Ecto neural progenitor cell (in vitro differentiated cells): ENCODE measurements at places on chromosomes 11 and 22.

DNA sequence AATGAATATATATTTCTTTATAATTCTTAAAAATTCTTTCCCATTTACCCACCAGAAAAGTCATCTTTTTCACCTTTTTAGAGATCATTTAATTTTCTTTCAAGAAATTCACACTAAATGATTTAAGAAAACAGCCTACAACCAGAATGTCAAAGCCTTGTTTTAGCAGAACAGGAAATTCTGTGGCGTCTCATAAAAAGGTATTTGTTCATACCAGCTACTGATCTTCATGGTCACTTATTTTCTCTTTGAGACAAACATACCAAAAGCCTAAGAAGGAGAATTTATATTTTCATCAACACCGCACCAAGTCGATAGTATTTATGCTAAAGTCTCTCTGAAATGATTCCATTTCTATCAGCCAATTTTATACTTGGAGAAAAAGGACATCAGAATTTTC, 105.3 kb downstream of the ETS1 start:
- DNase-seq = no peak

GRCh38 chr11:119739975-119740374, 11.0 kb upstream of the NECTIN1 start:
- no peak for DNase-seq

- DNase-seq = no peak
Measured at GRCh38 chr22:38940811-38941384, 16.5 kb upstream of the APOBEC3A start.

- no peak for DNase-seq
Measured at GRCh38 chr22:43498856-43499253, 87.0 kb downstream of the MPPED1 start.

DNA sequence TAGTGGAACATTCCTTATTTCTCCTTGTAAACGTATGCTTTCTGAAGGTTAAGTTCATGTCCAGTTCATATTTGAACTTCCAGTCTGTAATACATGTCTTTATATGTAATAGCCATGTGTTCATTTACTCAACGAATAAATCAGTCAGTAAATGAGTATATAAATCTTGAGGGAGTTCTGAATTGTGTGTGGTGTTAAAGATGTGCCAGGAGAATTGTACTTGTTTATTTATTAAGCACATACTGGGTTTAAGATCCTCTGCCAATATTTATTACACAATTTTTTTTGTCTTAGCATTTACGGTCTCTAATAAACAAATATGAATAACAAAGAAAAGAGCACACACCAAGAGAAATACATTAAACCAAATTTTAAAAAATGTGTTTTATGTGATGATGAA, 26.5 kb upstream of the CLMP start:
- DNase-seq = no peak

DNA sequence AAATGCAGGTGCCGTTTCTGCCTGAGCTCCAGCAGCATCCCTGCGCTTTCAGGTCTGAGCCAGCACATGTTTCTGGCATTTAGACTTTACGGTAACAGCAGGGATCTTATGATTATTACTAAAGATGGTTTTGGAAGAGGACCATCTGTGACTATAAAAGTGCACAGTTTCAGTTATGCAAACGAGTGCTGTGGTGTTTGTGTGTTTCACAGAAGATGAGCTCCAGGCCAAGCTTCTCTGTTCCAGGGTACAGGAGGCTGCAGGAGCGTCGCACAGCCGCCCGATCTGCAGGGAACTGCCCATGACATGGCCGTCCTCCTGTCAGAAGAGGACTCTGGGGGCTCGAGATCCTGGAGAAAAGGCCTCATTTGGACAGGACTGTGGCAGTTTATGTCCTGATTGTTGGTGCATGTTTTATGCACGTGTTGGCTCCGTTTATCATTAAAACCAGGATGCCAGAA, 297.3 kb downstream of the TBC1D22A start:
- DNase-seq = no peak

DNA sequence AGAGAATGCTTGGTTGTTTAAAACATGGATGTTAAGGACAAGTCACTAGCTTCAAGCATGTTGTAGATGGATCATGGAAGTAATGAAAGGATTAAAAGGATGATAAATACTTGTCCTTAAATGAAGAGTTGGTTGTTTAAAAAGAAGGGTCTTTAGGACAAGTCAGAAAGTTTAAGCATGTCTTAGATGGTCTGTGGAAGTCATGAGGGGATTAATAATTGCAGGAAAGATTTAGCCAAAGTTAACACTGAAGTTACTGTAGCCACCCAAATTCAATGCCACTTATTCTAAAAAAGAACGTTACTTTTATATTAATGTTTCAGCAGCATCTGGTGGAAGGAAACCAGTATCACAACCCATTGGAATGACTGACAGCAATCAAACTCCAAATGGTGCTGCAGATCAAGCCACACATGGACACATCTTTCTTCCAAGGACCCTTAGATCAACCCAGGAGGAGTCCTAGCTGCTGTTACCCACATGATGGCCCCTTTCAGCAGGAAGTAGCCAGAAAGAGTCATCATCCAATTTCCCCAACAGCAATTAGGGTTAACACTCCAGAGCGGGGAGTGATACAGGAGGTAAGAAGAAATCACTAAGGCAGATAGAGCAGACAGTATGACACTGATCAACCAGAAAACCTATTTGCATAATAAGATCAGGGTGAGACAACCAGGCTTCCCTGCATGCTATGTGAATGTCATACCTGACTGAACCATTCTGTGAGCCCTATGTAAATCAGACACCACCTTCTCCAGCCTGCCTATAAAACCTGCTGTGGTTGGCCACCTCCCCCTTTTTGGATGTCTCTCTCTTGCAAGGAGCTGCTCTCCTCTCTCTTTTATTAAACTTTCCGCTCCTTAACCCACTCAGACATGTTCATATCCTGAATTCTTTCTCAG, 88.4 kb upstream of the GNAZ start:
- no peak for DNase-seq

- DNase-seq = no peak
Measured at GRCh38 chr11:62999649-63000048, 14.9 kb upstream of the SLC22A6 start.

GRCh38 chr11:61369372-61370348, 7.5 kb downstream of the TMEM138 start:
- DNase-seq = no peak

DNA sequence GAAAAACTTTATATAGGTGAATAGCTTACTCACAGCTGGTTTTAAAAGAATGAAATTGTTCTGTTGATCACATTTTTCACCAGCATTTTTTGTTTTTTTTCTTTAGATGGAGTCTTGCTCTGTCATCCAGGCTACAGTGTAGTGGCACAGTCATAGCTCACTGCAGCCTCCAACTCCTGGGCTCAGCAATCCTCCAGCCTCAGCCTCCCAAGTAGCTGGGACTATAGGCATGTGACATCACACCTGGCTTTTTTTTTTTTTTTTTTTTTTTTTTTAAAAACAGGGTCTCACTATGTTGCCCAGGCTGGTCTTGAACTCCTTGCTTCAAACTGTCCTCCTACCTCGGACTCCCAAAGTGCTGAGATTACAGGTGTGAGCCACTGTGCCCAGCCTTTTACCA, 3.6 kb downstream of the PACS1 start:
- no peak for DNase-seq

DNA sequence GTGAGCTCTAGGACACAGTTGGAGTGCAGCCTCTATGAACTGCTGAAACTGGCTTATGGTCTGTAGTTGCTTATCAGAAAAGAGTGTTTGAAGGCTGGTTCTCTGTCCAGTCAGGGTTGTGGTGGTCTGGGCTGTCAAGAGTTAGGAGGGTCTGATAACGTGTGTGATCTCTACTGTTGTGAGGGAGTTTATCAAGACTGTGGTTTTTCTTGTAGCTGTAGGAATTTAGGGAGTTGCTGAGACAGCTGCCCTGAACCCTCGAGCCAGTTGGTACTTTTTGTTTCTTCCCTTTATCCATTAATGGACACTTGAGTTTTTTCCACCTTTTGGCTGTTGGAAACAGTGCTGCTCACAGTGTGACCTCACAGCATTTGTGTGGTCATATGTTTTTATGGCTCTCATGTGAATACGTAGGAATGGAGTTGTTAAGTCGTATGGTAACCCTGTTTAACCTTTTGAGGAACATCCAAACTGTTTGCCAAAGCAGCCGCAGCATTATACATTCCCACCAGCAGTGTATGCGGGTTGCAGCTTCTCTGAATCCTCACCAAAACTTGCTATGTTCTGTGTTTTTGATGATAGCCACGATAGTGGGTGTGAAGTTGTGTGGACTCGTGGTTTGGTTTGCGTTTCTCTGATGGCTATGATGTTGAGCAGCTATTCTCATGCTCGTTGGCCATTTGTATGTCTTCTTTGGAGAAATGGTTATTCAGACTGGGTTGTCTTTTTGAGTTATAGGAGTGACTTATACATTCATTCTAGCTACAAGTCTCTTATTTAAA, 20.9 kb upstream of the DGCR8 start:
- no peak for DNase-seq

- DNase-seq = no peak
Measured at GRCh38 chr11:19715373-19715772, 2.7 kb downstream of the NAV2 start.

GRCh38 chr11:67534070-67534679, 10.9 kb upstream of the CABP2 start:
- no peak for DNase-seq

GRCh38 chr22:31538815-31539214, 42.5 kb downstream of the SFI1 start:
- DNase-seq = no peak

DNA sequence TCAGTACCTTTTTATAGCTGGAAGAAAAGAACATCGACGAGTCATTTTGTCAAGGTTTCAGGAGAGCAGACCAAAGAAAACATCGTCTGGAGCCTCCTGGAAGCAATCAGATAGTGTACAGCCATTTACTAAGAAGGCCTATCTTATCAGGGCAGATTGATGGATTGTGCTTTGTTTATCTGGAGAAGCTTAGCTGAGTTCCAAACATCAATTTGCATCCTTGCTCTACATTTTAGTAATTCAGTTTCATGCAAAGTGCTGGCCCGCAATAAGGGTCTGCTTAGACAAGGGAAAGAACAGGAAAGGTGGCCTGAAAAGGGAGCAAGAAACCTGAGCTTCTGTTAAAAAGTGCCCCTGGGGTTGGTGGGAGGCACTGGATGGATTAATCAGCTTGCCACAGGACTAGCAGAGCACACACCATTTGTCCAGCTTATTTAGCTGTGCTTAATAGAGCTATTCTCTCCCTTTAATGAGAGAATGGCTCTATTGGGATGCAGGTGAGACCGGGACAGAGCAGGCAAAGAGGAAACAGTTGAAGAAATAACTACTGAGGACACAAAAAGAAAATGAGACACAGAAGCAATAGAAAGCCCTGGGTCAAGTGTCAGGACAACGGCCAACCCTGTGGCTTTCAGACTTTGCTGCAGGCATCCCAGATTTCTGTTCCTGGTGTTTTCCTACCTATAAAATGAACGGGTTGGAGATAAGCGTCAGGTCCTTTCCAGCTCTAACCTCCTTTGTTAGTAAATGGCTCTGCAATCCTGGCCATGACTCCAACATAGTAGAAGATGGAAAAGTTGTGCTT, 122.1 kb upstream of the TTC12 start:
- DNase-seq = no peak

GRCh38 chr11:125171974-125172373, 7.4 kb downstream of the PKNOX2 start:
- no peak for DNase-seq

GRCh38 chr22:31281733-31282132, 10.6 kb downstream of the PIK3IP1 start:
- DNase-seq = no peak
